GOT3 (cell line): ENCODE measurements at places on chromosomes 1 and 21.

DNA sequence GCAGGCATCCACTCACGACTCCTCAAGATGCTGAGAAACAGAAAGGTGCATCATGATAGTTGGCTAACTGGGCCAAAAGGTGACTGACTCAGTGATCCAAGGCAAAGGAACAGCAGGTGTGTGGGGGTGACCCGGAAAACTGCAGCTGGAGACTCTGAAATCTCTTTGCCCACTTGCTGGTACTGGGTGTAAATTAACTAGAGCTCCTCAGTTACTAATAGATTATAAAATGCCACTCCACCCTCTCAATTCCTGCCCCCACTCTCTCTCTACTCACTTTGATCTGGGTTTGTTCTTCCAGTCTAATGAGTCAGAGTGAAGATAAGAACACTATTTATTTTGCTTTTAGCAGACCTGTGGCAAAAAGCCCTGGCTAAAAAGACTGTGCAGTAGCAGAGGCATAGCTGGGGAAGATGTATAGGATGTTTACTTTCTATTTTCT, 7.2 kb upstream of the PIGC start:
- DNase-seq = no peak

DNA sequence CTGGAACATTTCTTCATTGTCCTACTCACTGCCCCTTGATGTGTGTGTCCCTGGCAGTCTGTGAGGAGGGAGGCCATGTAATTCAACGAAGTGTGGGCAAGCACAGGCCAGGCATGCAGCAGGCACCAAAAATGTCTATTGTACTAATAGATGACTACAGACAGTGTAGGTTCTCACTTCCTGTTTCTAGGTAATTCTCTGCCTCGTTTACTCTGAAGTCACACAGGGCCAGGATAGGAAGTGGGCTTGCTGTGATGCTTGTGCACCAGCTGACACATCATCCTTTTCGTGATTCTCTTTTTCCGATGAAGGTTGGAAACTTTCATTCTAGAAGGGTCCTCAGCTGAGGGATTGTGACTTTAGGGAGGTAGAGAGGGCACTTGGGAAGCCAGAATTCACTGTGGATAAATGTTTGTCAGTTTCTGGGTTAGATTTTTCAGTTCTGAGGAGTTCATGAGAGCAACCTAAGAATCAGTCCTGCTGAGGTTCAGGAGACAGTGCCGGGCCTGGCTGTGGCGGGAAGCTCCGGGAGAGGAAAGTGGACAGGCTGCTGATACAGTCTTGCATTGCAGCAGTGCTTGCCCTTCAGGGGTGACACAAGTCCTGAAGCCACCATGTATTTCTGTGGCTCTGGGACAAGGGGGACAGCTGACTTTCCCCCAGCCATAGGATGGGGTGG, 4.3 kb upstream of the CSF1 start:
- DNase-seq = no peak

DNA sequence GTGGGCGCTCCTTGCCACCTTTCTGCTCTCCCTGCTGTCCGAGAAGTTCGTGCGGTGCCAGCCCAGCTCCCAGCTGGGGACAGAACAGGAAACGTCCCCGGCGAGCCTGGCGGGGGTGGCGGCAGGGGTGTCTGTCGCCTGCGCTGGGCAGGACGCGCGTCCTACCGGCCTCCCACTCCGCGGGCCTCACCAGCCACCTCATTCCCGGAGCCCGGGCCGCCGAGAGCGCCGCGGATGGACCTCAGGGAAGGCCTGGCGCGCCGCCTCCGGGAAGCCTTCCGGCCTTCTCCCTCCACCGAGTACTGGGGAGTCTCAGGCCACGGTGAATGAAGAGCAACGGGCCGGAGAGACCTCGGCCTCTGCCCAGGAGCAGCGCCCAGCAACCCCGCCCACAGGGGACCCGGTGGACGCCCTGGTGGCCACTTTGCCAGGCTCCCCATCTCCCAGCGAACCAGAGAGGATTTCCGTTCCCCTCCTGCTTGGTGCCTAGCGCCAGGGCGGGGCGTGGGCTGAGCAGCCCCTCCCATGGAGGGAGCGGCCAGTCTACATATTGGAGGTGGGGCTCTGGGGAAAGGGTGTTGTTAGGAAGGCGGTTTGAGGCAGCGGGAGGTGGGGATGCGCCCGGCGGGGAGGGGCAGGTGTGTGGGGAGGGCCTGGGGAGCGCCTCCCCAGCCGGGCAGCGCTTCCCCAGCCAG, 9.5 kb upstream of the TNFRSF14 start:
- no peak for DNase-seq

GRCh38 chr1:191608367-191608766, 549.9 kb upstream of the RGS18 start:
- no peak for DNase-seq

DNA sequence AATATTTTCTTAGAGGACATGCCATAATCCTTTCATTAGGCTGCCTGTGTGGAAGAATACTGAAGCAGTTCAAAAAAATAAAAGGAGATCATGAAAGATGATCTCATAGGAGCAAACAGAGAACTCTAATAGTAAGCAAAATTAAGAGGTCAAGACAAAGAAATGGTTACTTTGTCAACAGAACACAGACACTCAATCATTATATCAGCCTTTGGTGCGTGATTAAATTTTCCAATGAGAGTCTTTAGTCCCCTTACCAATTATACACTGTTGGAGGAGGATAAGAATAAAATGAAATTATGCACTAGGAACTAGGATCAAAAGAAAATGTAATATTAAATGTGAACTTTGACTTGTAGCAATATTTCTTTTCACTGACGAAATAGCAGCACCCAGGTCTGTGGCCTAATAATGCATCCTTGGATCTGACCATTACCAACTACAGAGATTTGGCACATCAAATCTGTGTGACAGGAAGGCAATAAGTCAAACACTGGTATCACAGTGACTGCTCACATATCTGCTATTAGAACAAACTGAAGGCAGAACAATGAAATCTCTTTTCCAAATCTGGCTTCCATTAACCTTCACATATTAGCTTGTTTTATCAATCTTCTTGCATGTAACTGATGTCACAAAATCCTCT, 1812.9 kb downstream of the PLA2G4A start:
- DNase-seq = no peak

DNA sequence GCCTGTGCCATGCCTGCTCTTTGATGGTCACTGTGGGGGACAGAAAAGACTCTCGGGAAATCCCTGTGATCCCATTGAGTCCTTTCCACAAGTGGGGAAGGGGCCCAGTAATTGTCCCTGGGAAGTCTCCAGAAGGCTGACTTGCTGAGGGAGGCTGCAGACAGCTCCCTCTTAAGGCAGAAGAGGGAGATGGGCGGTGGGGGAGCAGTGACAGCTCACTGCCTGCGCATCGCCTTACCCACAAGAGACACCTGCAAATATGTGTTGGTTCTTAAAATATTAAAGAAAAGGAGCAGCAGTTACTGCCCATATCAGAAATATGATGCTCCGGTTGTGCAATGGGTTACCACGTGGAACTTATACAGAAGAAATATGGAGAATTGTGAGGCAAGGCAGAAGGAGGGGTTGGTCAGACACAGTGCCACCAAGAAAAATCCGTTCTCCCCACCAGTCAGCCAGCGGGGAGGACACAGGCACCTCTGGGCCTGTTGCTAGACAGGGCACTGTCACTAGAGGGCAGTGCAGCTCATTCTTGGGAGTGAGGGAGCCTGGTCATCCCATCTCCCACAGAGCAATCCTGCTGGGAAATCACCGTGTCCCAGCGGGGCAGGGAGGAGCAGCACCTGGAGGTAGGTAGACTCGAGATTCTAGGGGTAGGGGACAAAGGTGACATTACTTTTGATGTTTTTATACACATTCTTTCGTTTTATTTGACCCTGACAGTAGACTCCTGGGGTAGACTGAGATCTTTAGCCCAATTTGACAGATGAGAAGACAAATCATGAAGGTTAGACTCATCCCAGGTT, 6.9 kb upstream of the CAMK1G start:
- peak; percentile 15 for DNase-seq
